ENCODE measurements at places on chromosomes 13 and 19. TPM values are rescaled to one million over a fixed set of nuclear protein-coding genes. Genes with fewer than 3 reads are reported as not detected.

GRCh38 chr19:1018932-1019615 lies 1.8 kb downstream of the TMEM259 start:
- DNase-seq: no peak

GRCh38 chr19:1170938-1171754 lies 2.9 kb downstream of the SBNO2 start:
- no peak for DNase-seq

DNA sequence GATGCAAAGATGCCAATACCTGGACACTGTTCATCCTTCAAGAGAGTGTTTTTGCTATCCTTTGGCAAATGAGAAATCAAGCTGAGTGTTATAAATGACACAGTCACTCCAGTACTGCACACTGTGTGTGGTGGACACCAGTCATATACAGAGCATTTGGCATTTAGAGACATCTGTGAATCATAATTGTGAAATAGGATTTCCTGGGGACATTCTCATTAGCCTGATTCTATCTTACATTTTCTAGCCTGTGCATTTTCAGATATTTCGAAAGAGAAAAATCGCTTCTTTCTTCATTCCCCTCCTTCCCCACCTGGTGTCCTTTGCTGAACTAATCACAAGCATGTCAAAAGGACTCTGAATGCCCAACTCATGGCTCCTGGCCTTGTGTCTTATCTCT lies 781.0 kb upstream of the ARGLU1 start:
- DNase-seq: no peak

DNA sequence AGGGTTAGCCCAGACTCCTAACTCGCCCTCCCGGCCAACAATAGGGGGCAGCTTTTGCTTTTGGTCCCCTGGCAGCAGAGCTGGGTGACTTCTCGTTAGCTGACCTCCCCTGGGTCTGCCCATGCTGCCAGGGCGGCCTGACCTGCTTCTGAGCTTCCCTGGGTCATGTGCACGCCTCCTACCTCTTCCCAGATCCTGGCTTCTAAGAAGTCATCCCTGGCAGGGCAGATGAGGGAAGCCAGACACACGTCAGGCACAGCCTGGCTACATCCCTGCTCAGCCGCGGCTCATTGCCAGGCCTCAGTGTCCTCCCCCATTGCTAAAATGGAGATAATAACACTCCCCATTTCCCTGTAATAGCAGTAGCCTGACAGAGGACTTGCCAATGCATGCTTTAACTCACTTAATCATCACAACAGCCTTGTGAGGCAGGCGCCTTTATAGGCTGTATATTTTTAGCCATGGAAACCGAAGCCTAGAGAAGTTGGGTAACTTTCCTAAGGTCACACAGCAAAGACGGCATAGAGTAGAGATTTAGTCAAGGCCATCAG lies 2.1 kb downstream of the KCNK6 start:
- DNase-seq: no peak

GRCh38 chr13:109144693-109145437 lies 515.5 kb downstream of the MYO16 start:
- no peak for DNase-seq

GRCh38 chr19:16184665-16185122 lies 516 bp upstream of the FAM32A start:
- DNase-seq: no peak

DNA sequence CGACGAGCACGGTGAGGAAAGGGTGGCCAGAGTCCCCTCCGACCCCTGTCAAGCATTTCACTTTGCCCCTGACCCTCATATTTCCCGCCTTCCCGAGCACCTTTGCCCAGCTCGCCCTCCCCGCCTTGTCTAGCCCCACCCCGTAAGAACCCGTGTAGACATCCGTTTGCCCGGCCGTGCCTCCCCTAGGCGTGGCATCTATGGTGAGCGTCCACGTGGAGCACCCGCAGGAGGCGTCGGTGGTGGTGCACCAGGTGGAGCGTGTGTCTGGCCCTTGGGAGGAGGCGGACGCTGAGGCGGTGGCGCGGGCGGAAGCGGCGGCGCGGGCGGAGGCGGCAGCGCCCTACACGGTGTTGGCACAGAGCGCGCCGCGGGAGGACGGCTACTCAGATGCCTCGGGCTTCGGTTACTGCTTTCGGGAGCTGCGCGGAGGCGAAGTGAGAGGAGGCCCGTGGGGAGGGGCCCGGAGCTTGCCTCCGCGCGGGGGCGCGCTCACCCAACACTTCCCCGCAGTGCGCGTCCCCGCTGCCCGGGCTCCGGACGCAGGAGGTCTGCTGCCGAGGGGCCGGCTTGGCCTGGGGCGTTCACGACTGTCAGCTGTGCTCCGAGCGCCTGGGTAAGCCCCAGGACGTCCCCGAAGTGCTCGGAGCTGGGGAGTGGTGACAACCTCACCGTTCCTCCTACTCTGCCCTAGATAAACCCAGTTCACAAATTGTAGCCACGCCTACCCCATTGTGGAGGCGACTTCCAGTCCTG lies 4.2 kb downstream of the LTBP4 start:
- DNase-seq: peak; percentile 89

The SIGLECL1 gene
- total RNA-seq: not detected

DNA sequence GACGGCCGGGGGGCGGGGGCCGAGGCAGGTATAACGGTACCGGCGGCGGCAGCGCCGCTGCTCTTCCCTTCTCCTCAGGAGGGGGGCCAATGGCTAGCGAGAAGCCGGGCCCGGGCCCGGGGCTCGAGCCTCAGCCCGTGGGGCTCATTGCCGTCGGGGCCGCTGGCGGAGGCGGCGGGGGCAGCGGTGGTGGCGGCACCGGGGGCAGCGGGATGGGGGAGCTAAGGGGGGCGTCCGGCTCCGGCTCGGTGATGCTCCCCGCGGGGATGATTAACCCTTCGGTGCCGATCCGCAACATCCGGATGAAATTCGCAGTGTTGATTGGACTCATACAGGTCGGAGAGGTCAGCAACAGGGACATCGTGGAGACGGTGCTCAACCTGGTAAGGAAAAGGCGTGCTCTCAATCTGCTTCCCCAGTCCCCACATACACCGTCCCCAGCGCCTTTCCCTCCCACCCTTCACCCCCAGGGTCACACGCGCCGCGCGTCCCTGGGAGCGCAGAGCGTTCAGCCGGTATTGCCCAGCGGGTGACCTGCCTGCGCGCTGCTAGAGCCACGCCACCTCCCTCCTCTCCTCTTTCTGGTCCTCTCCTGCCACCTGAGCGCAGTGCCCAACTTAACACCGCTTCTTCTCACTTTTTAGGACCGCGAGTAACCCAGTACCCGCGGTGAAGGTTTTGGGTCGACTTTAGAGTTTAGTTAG lies 814 bp downstream of the NBEA start:
- no peak for DNase-seq
